CD4-positive, alpha-beta T cell treated with Interleukin-6 at 100 ng/mL for 8 hours (primary cell): ENCODE measurements at places on chromosomes 6 and 20.

DNA sequence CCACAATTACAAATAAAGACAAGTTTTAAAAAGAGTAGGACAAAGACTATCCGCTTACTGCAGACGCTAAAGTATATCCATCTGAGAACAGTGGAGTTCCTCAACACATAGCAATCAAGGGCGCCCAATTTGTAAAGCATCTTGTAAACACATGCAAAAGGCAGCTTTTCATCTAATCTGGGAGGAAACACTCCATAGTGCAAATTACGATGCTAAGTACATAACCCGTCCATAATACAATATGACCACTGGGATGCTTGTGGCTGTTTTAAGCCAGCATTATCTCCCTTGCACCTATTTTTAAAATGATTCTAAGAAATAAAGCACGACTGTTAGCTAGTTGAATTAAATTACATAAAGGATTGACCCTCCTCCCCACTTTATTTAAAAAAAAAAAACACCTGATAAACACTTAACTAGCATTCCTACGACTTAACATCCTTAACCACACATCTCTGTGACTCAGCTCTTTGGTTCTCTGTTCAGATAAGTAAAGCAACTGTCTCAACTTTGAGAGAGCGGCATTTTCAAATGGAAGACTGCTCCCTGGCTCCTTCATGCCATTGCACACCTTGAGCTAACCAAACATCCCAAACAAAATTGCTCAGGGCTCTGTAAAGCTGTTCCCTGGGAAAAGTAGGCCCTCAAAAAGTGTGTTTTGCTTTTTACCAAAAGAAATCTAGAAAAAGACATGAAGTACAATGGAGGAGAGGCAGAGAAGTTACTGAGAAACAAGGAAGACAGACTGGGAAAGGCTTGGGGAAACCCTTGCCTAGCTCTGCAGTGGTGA lies 14.2 kb downstream of the SLC22A23 start:
- DNase-seq, result no peak

DNA sequence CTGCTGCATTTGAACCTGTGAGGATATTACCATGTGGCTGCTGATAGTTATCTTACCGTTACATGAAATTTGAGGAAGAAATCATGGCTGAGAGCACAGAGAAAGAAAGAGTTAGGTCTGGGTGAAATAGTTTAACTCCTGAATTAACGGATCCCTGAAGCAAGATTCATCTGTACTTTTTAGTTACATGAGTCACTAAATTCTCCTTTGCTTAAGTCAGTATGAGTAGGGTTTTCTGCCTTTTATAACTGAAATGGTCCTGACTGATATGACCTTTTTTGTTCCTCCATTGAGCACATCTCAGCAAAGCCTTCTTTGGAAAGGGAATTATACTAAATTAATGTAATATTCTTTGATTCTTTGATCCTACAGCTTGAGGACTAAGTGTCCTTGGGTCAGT lies 333.3 kb upstream of the ZFP64 start:
- no peak for DNase-seq

DNA sequence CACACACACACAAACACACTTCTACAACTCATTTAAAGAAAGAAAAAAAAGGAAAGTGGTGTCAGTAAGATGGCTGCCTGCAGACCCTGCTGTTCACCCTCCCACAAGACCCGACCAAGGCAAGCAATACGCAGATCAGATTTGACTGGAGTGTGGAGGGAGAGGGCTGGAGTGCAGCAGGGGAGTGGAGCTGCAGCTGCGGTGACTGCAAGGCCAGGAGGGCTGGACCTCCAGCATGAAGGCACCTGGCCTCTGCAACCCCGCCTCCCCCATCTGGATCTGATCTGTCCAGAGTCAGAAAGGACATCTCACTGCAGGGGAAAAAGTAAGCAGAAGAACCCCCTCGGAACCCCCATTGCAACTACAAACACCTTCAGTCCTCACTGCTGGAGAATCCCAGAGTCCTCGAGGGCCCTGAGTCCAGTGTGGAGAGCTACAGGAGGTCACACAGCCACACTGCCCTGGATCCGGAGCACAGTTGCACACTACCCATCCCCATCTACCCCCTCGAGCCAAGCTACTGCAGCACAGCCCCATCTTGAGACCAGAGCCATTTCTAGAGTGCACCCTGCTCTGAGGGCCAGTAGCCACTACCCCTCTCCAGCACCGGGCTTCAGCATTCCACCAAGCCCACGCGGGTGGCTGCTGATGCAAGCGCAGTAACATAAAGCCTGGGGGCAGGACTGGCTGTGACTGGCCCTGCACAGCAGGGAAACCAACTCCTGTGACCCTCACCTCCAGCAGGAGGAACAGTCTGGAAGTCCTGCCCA lies 41.9 kb upstream of the SRSF6 start:
- DNase-seq, result no peak

GRCh38 chr6:47360388-47360787 lies 50.7 kb upstream of the TNFRSF21 start:
- no peak for DNase-seq

GRCh38 chr6:49556429-49556837 lies 6.0 kb downstream of the C6orf141 start:
- no peak for DNase-seq

DNA sequence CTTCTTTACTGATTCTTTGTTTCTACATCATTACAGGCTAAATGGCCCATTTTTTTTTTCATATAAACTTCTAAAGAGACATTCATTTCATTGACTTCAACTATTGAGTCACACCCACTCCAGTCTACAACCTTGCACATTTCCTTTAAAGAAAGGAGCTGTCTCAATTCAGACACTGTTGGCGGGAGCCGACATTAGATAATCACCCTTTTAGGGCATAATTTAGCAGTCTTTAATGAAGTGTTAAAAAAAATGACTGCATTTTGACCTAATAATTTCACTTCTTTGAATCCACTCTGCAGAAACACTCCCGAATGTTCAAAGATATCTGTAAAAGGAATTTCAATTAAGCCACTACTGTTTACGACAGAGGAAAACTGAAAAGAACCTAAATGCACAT lies 1.5 kb downstream of the EPM2A start:
- no peak for DNase-seq

GRCh38 chr20:38402816-38403215 lies 32.3 kb downstream of the SNHG17 start:
- no peak for DNase-seq

GRCh38 chr20:63344616-63345327 lies 16.4 kb downstream of the CHRNA4 start:
- no peak for DNase-seq

DNA sequence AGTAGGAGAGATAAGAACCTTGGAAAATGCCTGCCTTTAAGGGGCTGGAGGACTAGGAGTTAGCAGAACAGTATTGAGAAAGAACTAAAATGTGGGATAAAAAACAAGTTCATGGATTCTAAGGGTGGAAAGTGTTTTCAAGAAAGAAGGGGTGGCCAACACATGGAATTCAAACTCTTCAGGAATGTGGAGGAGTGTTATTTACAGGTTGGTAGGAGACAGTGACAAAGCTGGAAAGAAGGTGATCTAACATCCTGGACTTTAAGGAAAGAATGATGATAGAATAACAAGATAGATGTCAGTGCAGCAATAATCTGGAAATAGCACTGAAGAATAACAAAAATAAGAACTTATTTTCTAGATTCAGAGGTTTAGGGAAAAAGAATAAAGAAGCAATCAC lies 54.0 kb upstream of the TNFRSF21 start:
- DNase-seq, result no peak

DNA sequence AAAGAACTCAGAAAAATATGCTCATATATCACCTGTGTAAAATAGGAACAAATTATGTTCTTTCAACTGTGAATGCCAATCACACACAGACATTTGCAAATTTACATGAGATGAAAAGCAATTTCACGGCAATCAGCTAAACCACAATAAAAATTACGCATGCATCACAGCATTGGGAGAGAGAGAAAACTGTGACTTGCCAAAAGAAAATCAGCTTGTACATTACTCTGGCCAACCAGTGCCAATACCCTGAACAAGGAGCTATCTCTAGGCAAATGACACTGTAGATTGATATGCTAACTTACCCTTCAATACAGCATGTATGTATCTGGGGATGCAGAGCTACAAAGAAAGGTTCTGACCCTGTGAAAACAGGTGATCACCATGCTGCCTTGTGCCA lies 515.6 kb downstream of the EYS start:
- DNase-seq, result no peak

DNA sequence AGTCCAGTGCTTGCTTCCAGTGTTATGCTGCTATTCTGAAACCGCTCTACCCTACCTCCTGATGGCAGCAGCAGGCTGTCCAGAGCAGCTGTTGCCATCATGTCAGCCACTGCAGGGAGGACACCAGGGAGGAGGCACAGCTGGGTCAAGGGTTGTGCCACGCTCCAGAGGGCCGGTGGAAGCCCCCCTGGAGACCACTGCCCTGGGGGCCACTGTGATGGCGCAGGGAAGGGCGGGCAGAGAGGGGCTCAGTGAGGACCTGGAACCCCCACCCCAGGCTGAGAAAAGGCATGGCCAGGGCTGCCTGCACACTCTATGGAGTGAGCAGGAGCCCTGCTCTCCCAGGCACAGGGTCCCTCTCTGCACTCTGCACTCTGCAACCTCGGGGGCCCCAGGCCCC lies 271.3 kb upstream of the BTBD3 start:
- no peak for DNase-seq

GRCh38 chr6:140379919-140380318 lies 1005.5 kb upstream of the CITED2 start:
- no peak for DNase-seq

DNA sequence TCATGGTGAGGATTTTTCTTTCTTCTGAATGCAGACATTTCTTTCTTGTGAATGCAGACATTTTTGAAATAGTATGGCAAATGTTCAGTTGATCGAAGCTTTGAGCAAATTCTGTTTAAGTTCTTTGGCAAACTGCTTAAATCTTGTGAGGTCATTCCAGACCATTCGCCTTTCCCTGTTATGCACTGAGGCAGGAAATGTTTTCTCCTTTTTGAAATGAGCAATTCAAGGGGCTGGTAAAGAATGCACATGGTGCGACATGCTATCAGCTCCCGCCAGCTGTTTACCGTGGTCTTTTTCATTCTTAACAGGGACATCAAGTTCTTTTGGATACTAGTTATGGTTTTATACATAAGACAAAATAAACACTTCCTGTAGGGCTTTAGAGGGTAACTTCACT lies 112.0 kb upstream of the CCN2 start:
- DNase-seq, result no peak

DNA sequence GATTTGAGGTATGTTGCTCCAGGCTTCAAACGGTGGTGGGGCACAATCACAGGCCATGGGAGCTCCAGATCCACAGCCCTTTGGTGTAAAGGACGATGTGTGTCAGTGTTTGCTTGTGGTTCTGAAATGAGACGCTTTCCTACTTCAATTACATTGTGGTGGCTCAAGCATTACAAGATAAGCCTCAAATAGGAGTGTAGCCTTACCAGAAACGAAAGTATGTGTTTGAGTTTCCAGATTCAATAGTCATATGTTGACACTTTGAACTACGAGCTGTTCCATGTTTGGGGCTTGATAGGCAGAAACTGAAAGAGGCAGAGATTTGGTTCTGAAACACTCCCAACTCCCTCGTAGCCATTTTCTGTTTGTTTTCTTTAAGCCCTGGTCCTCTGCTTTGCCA lies 187.1 kb downstream of the MYLK4 start:
- DNase-seq, result no peak
